Stimulated activated CD4-positive, alpha-beta T cell treated with anti-CD3 and anti-CD28 coated beads, Interleukin-4, amount 100 ng/mL, for 1 hour (primary cell): ENCODE measurements at places on chromosomes 7 and 10.

DNA sequence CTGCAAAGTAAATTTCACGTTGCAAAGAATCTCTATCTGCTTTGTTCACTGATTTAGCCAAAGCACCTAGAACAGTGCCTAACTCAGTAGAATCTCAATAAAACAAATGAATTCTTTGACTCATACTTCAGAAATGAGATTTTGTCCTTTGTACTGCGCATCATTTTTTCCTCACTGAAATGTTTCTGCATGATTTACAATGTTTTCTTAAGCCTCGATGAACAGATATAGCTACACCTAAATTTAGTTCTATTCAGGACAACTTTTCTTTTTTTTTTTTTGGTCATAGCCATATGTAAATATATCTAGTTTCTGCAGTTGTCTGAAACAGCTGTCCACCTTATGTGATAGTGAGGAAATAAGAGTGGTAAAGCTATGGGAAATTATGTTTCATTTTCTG, 15.3 kb downstream of the GNAT3 start:
- DNase-seq, result no peak

DNA sequence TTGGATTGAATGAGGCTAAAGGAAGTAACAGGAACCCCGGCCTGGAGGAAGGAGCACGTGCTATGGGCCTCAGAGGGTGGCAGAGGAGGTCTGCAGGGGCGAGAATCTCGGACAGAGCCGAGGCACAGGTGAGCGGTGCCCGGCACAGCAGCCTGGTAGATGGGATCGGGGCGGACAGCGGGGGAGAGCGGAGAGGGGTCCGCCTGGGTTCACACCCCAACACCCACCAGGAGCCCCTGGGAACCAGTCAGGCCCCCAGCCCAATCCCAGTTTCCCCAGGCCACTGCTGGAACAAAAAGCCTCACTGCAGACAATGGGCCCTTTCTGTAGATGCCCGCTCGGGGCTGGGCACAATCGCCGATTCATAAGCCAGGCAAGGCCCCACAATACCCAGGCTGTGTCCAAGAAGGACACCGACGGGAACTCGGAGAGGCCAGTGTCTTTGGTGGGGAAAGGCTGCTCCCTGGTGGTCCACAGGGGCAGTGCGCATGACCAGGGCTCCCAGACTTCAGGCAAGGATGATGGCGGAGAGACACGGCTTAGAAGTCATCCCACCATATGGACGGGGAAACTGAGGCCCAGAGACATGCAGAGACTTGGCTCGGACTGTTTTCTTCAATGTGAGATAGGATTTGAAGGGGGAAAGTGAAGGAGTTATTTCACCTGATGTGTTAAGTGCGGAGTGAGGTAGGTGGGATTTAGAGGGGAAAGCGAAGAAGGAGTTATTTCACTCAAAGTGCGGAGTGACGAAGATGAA, 106.9 kb upstream of the GPR26 start:
- peak; percentile 68 for DNase-seq

DNA sequence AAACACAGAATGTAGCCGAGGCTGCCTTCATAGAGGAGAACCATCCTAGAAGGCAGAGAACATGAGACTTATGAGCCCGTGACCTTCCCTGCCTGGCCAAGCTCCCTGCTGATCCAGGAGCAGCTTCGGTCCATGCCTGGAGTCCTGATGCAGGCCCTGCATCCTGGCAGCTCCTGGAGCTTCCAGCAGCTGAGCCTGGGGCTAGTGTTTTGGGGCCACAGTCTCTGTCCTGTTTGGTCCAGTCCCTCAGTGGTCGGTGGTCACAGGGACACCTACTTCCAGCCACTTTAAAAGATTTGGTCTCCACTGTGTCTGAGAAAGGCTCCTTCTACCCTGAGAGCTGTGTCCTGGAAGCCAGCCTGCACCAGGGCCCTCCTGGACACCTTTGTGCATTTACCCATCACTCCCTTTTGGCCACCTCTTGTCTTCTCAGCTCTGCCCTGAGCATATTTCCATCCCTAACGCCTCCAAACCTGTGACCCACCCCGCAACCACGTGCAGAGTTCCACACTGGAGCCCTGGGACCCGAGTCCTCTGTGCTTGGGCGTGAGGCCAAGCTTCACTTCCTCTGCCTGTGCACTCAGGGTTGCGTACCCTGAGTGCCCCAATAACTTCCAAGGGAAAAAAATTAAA, 315.2 kb upstream of the ZNF32 start:
- no peak for DNase-seq

DNA sequence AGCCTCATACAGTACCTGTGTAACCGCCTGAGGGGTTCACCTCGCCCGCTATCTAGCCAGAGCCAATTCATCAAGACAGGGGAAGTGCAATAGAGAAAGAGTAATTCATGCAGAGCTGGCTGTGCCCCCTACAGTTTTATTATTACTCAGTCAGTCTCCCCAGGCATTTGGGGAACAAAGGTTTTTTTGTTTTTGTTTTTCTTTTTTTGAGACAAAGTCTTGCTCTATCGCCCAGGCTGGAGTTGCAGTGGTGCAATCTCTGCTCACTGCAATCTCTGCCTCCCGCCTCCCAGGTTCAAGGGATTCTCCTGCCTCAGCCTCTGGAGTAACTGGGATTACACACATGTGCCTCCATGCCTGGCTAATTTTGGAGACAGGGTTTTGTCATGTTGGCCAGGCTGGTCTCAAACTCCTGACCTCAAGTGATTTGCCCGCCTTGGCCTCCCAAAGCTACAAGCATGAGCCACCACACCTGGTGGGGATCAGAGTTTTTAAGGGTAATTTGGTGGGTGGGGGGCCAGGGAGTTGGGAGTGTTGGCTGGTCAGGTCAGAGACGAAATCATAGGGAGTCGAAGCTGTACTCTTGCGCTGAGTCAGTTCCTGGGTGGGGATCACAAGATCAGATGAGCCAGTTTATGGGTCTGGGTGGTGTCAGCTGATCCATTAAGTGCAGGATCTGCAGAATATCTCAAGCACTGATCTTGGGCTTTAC, 116.5 kb downstream of the MARCHF5 start:
- no peak for DNase-seq

DNA sequence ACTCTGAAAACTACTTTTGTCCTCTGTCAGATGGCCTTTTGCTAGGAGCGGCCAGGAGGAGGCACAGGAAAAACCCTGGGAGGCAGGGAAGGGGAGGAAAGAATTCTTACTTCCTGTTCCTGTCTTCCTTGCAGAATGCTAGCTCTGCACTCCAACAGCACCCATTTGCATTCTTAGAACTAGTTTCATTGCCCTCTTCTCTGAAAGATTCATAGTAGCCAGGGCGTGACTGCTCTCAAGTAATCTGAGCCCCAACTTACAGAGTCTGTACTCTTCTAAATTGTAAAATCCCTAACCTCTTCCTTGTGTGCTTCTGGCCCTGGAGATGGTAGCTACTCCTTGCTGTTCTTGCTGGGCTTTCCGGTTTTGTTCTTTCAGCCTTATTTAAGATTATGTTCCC, 75.3 kb upstream of the STEAP1 start:
- no peak for DNase-seq

GRCh38 chr7:55152516-55152915, 133.7 kb downstream of the EGFR start:
- DNase-seq, result no peak

- DNase-seq, result peak; percentile 34
Observed at GRCh38 chr7:151086802-151087244, 548 bp downstream of the AGAP3 start.

GRCh38 chr10:34121125-34121753, 693.9 kb downstream of the PARD3 start:
- no peak for DNase-seq

- DNase-seq, result no peak
Observed at GRCh38 chr7:128434413-128435326, 21.0 kb upstream of the HILPDA start.

DNA sequence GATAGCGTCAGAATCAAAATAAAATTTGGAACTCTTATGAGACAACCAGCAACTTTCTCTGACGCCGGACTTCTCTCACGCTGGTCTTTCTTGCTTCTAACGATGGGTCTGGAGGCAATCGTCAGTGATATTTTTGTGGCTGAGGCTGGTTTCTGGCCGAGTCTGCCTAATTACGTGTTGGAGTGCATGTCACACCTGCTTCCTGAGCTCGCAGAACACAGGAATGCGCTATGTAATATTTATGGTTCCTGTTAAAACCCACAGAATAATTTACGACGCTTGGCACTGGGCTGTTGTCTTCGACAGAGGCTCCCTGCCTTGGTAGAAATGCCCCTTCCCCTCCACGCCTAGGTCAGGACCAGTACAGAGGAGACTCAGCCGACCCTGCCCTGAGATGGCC, 64.9 kb downstream of the NPTX2 start:
- DNase-seq, result no peak

DNA sequence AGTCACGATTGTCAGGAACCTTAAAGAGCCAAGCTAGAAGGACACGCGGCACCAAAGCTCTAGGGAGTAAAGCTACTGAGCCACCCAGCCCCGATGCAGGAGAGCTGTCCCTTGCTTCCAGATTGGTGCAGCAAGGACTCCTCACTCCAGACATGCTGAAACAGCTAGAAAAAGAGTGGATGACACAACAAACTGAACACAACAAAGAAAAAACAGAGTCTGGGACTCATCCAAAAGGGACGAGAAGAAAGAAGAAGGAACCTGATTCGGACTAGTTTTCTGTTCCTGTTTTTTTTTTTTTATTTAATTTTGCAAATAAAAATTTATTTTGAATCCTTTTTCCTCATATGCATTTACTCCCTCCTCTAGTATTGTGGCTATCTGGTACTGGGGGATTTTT, 11.4 kb upstream of the HKDC1 start:
- DNase-seq, result no peak

- DNase-seq, result no peak
Observed at GRCh38 chr10:61993711-61994401, 92.4 kb downstream of the ARID5B start.

DNA sequence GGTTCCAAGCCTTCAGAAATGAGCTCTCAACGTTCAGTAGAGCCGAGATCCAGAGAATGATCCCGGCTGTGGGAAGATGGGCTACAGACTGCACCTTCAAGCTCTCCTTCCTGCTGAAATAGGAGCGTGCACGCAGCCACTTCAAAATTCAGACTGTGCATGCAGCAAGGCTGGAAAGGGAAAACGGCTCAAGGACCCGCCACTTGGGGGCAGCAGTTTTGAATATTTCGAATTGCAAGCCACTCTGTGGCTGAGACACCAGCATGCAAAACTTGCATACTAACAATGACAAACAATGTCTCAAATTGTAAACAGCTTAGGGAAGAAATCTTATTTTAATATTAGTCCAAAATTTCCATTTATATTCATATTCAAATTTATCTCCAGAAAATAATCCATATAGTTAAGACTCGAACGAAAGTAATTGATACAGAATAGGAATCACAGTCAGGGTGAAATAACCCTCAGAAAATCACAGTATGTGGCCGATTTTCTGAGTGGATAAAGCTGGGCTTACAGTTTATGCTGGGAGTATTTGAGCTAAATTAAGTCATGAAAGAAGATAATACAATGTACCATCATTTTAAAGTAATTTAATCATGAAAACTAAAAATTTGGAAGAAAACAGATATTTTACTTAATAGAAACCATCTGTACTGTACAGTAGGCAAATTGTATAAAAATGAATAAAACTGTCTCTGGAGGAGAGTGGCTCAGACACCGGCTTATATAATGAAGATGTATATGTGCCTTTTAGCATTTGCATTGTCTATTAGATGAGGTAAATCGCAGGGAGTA, 137.9 kb upstream of the MKI67 start:
- peak; percentile 41 for DNase-seq
